ENCODE measurements at places on chromosomes 3 and 15.

GRCh38 chr15:48289628-48290027, 41.6 kb upstream of the DUT start:
- no peaks in the 10 kb centered on the region for H3K36me3 ChIP-seq
- H3K4me3 ChIP-seq, result no peak overlapping the region
- no peaks in the 10 kb centered on the region for H3K27me3 ChIP-seq
- no peaks in the 10 kb centered on the region for H3K4me1 ChIP-seq

DNA sequence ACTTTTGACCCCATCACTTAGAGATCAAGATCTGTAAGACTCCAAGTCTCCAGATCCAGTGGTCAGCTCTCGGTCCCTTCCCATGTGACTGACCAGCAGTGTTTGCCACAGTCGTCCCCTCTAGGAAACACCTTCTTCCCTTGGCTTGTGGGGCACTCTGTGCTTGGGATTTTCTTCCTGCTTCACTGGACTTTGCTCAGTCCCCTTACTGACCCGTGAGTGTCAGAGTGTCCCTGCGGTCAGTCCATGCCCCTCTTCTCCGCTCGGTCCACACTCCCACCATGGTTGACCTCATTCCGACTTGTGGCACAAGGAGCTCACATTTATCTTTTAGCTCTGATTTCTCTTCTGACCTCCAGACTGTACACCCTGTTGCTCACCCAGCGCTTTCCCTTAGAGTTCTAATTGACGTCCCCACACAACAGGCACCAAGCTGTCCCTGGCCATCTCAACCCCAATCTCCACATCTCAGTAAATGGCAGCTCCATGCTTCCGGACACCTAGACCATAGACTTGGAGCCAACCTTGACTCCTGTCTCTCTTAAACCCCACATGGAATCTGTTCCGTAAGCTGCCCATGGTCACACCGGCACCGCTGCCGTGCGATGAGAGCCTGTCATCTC, 67.9 kb downstream of the APBA2 start:
- ATAC-seq, result no peak
- no peaks in the 10 kb centered on the region for H3K36me3 ChIP-seq
- H3K27ac ChIP-seq, result no peak overlapping the region
- H3K4me1 ChIP-seq, result no peaks in the 10 kb centered on the region
- peaks cover 6% of the 10 kb centered on the region for H3K27me3 ChIP-seq

DNA sequence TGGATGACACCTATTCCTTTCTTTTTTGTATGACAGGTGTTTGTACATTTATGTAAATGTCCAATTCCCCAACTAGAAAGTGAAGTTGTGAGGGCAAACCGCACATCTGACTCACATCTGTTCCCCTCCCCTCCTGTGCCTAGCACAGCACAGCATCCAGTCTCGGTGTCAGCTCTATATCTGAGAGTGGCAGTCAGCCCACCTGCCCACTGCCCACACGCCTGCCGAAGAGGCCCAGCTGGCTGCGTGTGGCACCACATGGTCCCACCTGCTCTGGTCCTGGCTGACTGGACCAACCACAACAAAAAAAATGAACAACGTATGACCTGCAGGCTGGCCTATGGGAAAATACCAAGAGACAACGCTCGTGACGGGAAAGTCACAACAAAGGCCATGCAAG, 62.8 kb downstream of the XXYLT1 start:
- no peaks in the 10 kb centered on the region for H3K36me3 ChIP-seq
- H3K27me3 ChIP-seq, result no peaks in the 10 kb centered on the region

DNA sequence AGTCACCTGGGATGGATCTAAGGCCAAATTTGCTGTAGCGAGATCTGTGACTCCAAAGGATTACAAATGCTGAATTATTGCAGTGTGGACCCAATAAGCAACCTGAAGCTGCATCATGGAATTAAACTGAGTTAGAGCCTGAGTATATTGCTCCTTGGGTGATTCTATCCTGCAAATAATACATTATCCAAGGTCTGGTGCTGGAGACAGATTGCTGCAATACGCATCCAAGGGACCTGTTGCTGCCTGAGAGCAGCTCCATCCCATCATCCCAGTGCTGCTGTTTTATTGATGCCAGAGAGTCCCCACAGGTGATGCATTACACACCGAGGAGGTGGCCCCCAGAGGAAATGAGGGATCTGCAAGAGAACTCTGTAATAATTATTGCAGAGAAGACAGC, 31.6 kb upstream of the PCSK6 start:
- no peak overlapping the region for H3K4me3 ChIP-seq
- ATAC-seq, result no peak
- no peaks in the 10 kb centered on the region for H3K36me3 ChIP-seq
- no peaks in the 10 kb centered on the region for H3K4me1 ChIP-seq
- no peak overlapping the region for H3K27ac ChIP-seq

GRCh38 chr3:117745516-117745915, 1035.9 kb downstream of the TUSC7 start:
- no peak overlapping the region for H3K4me3 ChIP-seq
- no peaks in the 10 kb centered on the region for H3K4me1 ChIP-seq
- no peak overlapping the region for H3K27ac ChIP-seq
- ATAC-seq, result no peak

- no peaks in the 10 kb centered on the region for H3K27me3 ChIP-seq
- no peak overlapping the region for H3K27ac ChIP-seq
- H3K4me1 ChIP-seq, result no peaks in the 10 kb centered on the region
- no peaks in the 10 kb centered on the region for H3K36me3 ChIP-seq
- no peak overlapping the region for H3K4me3 ChIP-seq
These were observed 383.4 kb downstream of the MECOM start for GRCh38 chr3:169280010-169280585.

GRCh38 chr3:69651765-69652164, 87.5 kb upstream of the MITF start:
- H3K4me3 ChIP-seq, result no peak overlapping the region
- H3K27ac ChIP-seq, result no peak overlapping the region
- H3K36me3 ChIP-seq, result no peaks in the 10 kb centered on the region
- no peak for ATAC-seq
- no peaks in the 10 kb centered on the region for H3K27me3 ChIP-seq
- H3K4me1 ChIP-seq, result no peaks in the 10 kb centered on the region

- no peak for ATAC-seq
- H3K36me3 ChIP-seq, result no peaks in the 10 kb centered on the region
- H3K4me1 ChIP-seq, result no peaks in the 10 kb centered on the region
- H3K4me3 ChIP-seq, result no peak overlapping the region
- H3K27ac ChIP-seq, result no peak overlapping the region
These were observed 23.9 kb upstream of the TM4SF1 start for GRCh38 chr3:149401212-149401925.

GRCh38 chr3:46946416-46946815, 30.1 kb downstream of the CCDC12 start:
- H3K27ac ChIP-seq, result no peak overlapping the region
- no peaks in the 10 kb centered on the region for H3K27me3 ChIP-seq
- H3K36me3 ChIP-seq, result no peaks in the 10 kb centered on the region
- ATAC-seq, result no peak
- peaks cover 92% of the 10 kb centered on the region for H3K4me1 ChIP-seq

DNA sequence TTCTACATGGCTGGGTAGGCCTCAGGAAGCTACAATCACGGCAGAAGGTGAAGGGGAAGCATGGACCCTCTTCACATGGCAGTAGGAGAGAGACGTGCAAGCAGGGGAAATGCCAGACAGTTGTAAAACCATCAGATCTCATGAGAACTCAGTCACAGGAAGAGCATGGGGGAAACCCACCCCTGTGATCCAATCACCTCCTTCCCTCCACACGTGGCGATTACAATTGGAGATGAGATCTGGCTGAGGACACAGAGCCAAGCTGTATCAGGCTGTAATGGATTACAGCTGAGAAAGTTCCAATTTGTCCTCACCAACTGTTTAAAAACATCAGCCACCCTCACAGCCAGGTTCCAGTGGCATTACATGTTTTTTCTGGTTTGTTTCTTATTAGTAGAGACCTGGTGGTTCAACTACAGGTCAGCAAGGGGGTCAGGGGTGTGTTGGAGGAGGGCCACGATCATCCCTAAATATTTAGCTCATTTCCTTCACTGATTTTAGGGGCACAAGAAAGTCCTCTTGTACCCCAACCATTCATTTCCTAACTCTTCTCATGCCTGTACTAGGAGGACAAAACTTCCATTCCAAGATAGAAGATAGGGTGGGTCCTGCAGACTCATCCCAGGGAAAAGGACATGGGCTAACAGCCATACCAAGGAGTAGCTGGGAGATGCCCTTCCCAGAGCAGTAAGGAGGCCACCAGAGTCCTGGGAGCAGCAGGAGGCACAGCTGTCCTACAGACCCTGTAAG, 54.4 kb downstream of the ANXA2 start:
- peaks cover 3% of the 10 kb centered on the region for H3K36me3 ChIP-seq
- H3K4me1 ChIP-seq, result no peaks in the 10 kb centered on the region
- no peak for ATAC-seq
- H3K4me3 ChIP-seq, result no peak overlapping the region
- no peak overlapping the region for H3K27ac ChIP-seq

GRCh38 chr15:70478251-70478990, 284.9 kb downstream of the UACA start:
- no peak for ATAC-seq
- no peaks in the 10 kb centered on the region for H3K27me3 ChIP-seq
- H3K4me1 ChIP-seq, result no peaks in the 10 kb centered on the region
- H3K36me3 ChIP-seq, result no peaks in the 10 kb centered on the region
- H3K27ac ChIP-seq, result no peak overlapping the region

DNA sequence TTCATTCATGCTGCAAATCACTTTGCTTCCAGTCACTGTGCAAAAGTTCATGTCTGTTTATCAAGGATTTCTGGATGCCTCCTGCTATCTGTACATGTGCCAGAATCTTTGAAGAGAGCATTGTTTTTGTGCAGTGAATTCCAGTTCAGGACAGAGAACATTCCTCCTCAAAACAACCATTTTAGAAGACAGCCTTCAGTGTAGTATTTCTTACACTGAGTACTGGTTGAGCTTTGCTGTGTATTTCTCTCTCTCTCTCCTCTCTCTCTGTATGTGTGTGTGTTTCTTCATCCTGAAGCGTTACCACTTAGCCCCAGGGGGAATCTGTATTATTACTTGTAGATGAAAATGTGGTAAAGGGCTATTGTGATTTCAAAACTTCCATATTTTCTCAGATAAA, 123.8 kb upstream of the CHL1 start:
- H3K36me3 ChIP-seq, result no peaks in the 10 kb centered on the region
- ATAC-seq, result peak; percentile 80
- H3K27ac ChIP-seq, result peak overlapping the region; percentile 57
- H3K4me1 ChIP-seq, result no peaks in the 10 kb centered on the region
- no peaks in the 10 kb centered on the region for H3K27me3 ChIP-seq
- no peak overlapping the region for H3K4me3 ChIP-seq

DNA sequence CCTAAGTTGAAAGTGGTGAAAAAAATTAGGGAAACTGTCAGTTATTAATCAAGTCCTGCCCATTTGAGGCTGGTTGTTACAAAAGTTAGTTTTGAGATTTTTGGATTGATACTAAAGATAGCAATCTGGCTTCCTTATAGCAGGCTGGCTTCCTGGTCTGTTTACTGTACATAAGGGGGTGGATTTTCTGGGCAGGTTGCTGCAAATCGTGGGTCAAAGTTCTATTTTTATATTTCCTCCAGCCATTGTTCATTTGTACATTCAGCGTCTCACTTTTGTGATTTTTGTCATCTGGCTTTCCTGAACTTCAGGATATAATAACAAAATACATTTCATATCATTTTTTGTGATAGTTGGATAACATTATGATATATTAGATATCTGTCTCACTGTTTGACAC, 49.5 kb downstream of the CLDN1 start:
- H3K36me3 ChIP-seq, result no peaks in the 10 kb centered on the region
- H3K4me1 ChIP-seq, result no peaks in the 10 kb centered on the region
- no peak overlapping the region for H3K4me3 ChIP-seq
- no peak overlapping the region for H3K27ac ChIP-seq
- ATAC-seq, result no peak

GRCh38 chr15:95567686-95568085, 762.8 kb upstream of the NR2F2 start:
- no peak for ATAC-seq
- H3K4me1 ChIP-seq, result no peaks in the 10 kb centered on the region
- H3K36me3 ChIP-seq, result no peaks in the 10 kb centered on the region
- no peaks in the 10 kb centered on the region for H3K27me3 ChIP-seq
- H3K27ac ChIP-seq, result no peak overlapping the region
- no peak overlapping the region for H3K4me3 ChIP-seq

DNA sequence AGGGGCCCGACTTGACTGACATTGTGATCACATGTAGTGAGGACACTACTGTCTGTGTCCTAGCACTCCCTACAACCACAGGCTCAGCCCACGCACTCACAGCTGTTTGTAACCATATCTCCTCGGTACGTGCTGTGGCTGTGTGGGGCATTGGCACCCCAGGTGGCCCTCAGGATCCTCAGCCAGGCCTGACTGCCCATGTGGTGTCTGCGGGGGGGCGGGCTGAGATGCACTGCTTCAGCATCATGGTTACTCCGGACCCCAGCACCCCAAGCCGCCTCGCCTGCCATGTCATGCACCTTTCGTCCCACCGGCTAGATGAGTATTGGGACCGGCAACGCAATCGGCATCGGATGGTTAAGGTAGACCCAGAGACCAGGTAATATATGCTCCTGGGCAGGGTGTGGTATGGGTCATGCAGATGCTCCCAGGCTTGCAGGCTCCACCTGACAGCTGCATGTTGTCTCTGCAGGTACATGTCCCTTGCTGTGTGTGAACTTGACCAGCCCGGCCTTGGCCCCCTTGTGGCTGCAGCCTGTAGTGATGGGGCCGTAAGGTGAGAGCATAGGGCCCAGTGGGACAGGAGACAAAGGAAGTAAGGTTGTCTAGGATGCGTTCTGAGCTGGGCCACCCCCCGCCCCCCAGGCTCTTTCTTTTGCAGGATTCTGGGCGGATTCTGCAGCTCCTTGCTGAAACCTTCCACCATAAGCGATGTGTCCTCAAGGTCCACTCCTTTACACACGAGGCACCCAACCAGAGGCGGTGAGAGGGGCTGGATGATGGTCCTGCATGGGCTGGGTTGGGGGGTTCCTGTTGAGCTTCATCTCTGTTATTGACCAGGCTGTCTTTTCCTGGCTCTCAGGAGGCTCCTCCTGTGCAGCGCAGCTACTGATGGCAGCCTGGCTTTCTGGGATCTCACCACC, 4.4 kb downstream of the DALRD3 start:
- H3K36me3 ChIP-seq, result peaks cover 67% of the 10 kb centered on the region
- H3K4me1 ChIP-seq, result no peaks in the 10 kb centered on the region
- no peaks in the 10 kb centered on the region for H3K27me3 ChIP-seq
- no peak for ATAC-seq
- H3K27ac ChIP-seq, result no peak overlapping the region
- no peak overlapping the region for H3K4me3 ChIP-seq

DNA sequence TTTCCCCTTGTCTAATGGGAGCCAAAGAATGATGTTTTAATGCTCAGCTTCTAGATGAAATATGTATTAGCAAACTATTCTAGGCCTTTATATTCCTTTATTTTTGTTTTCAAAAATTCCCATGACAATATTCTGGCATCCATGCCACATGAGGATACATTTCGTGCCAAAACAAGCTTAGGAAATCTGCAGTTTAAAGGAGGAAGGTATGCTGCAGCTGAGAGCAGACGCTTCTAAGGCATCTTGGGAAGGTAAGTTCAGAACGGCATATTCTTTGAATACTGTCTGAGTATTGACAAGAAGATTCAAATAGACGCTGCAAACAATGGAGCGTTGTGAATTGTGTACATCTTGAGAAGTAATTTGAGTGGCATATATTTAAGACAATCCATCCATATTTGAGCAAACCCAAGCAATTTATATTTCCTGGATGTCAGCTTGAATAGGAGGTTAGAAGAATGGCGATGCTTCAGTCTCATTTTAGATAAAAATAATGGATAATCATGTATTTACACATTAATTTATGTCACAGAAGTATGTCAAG, 158.6 kb downstream of the RAP2B start:
- H3K4me1 ChIP-seq, result peaks cover 18% of the 10 kb centered on the region
- no peak for ATAC-seq
- no peaks in the 10 kb centered on the region for H3K27me3 ChIP-seq
